ENCODE measurements at places on chromosomes 3 and 15.

- no peak for DNase-seq
These were observed 72.0 kb upstream of the IQSEC1 start for GRCh38 chr3:13145131-13145825.

DNA sequence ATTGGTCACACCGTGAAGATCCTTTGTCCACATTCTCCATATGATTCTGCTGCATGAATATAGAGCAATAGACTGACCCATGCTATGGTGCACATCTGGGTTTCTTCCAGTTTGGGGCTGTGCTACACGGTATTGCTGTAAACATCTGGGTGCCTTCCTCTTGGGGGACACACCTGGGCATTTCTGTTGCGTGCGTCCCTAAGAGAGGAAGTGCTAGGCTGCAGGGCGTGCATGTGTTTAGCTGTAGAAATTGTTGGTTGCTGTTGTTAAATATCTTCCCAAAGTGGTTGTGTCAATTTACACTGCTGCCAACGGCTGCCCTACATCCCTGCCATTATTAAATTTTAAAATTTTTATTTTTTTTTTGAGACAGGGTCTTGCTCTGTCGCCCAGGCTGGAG, 52.4 kb downstream of the NUP210 start:
- no peak for DNase-seq

DNA sequence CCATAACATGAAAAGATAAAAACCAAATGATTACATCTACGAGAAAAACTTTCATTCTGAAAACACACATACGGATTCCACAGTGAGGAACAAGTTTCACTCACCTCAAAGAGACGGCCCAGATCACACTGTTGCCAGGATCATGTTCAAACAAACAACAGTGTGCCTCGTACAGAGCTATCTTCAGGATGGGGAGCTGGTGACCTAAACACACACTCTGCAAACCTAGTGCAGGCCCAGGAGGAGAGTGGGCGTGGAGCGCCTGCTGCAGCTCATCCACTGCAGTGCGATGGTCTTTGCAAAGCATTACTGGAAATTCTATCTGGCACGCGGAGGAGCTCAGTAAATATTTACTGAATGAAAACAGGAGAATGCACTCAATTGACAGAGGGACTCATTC, 38.5 kb downstream of the TAMM41 start:
- no peak for DNase-seq

GRCh38 chr15:95897651-95898050, 432.8 kb upstream of the NR2F2 start:
- DNase-seq, result no peak

DNA sequence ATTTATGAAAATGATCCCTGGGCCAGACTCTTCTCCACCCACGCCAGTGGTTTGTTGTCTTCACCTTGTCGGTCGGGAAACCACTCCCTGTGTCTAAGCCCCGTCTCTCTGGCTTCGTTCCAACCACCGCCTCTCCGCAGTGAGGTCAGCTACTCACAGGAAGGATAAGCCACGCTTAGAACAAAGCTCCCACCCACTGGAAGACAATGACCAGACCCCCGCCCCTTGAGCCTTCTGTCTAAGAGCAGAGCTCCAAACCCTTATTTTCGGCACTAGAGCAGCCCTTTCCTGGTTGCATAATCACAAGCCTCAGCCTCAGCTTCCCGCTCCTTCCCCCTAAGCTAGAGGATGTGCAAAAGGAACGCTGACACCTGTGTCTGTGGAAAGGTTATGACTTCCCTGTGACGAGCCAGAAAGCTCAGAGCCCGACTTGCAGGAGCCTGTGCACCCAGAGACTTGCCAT, 114.9 kb upstream of the MEF2A start:
- DNase-seq, result peak; percentile 63

DNA sequence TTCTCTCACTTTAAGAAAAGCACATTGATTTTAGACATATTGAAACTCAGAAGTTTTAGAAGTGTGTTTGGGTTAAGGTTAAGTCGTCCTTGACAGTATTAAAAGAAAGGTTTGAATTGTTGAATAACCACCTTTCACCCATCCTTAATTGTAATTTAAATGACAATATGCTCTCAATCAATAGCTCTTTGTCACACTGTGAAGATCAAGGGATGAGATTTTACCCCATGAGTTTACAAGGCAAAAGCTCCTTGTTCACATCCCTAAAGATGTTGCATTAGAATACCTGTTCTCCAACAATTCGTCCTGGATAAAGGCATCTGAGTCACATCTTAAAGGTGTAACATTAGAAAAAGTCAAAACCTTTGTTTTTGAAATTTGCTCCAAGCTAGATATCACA, 220.4 kb upstream of the MDFIC2 start:
- DNase-seq, result no peak

- peak; percentile 36 for DNase-seq
These were observed 61.7 kb downstream of the TAMM41 start for GRCh38 chr3:11784971-11785377.

GRCh38 chr3:122063908-122064307, 8.7 kb downstream of the CD86 start:
- DNase-seq, result no peak

DNA sequence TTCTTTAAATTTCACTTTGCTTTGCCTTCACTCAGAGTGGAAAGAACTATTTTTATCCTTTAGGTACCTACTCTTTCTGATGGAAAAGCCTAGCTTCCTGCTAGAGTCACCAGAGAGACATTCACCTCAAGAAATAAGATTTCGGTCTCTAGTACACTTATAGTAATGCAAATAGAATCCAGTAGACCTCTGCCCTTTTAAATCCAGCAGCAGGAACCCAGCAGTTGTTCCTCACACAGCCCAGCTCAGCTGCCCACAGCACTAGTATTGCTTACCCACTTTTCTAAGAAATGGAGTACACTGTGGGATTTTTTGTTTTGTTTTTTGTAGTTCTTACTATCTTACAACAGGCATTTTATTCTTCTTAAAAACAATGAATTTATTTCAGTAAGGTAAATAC, 497.0 kb upstream of the CCDC54 start:
- no peak for DNase-seq

- no peak for DNase-seq
These were observed 23.8 kb upstream of the ZNF148 start for GRCh38 chr3:125398952-125399351.

DNA sequence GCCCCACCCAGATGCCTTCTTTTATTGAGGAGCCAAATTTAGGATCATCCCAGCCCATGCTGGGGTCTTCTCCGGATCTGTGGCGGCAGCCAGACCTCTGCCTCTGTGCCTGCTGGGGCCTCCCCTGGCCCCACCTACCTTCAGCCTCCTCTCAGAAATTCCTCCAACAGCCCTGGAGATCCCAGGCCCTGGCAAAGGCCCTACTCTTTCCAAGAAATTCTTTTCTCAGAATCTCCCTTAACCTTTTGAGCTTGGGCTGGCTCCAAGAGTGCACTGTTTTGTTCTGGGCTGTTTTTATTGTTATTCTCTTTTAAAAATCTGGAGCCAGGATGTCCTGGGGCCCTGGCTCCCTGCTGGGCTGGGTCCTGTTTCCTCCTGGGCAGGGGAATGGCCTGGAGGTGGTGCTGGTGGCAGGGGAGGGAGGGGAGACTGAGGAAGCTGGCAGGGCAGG, 57.8 kb downstream of the GRIP2 start:
- DNase-seq, result no peak

DNA sequence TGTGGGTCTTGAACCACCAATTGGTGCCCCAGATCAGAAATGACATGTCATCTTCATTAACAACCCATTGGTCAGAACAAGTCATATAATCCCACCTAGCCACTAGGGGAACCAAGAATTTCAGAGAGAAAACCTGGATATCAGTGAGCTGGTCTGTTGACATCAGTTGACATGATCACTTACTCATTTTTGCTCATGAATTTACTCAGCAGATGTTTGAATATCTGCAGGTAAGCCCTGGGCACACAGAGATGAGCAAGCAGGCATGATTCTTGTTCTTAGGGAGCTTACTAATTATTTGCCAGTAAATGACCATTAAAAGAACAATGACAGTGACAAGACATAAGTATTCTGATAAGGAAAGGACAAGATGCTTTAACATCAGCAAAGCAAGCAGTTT, 64.3 kb upstream of the PLCL2 start:
- DNase-seq, result no peak

GRCh38 chr3:38297537-38297936, 15.4 kb downstream of the SLC22A14 start:
- DNase-seq, result no peak

- no peak for DNase-seq
These were observed 3.4 kb downstream of the PDZRN3 start for GRCh38 chr3:73621388-73621787.

GRCh38 chr3:130991126-130991525, 35.5 kb downstream of the ASTE1 start:
- no peak for DNase-seq

DNA sequence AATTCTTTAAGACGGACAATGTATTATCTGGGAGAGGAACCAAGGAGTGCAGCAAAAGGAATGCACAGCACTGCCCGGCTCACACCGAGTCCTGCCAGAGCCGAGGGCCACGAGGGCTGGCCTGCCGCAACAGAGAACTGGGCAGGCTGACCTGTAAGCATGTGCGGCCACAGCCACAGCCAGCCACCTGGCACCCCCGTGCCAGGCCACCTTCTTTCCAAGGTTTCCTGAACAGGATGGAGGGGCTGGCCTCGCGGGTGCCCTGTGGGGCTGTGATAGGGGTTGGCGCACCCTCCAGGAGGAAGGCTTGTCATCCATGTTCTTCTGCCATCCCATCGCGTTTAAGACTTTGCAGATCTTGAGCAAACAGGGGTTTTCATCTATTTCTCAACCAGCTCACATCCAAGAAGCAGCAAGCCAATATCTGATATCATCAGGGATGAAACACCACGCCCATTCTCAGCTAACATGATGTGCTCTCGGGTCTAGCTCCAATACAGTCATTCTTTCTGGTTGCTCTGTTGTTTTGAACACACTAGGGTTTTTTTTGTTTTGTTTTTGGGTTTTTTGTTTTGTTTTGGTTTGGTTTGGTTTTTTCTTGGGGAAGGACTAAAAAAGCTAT, 10.2 kb downstream of the CA12 start:
- no peak for DNase-seq

DNA sequence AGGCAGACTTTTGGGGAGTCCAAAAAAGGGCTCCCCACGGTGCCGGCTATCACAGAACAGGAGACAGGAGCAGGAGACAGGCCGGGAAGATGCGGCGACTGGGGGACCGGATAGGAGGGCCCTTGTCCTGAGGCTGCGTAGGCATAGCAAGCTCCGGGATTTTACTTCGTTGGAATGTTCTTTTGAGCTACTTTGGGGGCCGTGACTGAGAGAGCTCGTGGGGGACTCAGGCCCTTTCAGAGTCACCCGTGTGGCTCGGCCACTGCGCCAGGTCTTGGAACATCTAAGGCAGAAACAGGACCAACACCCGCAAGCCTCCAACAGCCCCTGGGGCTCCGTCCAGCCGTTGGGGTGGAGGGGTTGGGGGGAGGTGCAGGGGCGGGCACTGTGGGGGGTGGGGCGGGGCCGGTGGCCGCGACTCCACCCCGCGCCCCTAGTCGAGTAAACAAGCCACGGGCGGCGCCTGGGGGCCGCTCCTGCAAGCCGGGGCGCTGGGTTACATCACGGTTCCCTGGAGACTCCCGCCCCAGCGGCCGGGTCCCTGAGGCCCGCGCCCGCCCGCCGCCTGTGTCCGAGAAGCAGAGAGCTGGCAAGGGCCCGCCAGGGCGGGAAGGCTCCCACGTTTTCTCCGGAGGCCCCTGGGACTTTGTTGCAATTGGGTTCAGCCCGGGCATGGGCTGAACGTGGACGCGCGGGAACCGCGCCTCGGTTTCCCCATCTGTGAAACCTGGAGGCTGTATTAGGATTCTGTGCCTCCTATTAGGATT, 23.3 kb upstream of the C15orf39 start:
- DNase-seq, result no peak

DNA sequence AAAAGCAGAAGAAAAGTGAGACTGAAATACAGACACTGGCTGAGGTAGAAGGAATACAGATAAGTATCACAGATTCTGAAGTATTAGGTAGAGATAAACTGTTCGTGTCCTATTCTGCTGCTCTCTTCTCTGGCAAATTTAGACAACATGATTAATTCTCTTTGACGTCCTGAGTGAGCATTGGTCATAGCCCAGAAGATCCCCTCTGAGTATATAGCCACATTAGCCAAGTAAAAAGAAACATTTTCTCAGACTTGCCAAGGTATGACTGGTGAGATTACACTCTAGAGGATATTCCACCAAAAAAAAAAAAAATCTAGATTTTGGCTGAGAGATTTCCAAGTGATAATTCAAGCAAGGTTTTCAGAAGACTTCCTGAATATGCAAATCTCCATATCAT, 111.4 kb upstream of the ALCAM start:
- no peak for DNase-seq

DNA sequence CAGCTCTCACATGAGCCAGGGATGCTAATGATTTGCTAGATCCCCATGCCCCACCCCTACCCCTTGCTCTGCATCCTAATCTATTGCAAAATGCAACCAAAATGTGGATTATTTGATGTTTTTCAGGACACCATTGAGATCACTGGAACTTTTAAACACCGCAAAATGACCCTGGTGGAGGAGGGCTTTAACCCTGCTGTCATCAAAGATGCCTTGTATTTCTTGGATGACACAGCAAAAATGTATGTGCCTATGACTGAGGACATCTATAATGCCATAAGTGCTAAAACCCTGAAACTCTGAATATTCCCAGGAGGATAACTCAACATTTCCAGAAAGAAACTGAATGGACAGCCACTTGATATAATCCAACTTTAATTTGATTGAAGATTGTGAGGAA, 29.7 kb downstream of the HDC start:
- no peak for DNase-seq

GRCh38 chr3:117726776-117727175, 1017.2 kb downstream of the TUSC7 start:
- no peak for DNase-seq

- DNase-seq, result no peak
These were observed 13.1 kb upstream of the ALCAM start for GRCh38 chr3:105353485-105354161.

- no peak for DNase-seq
These were observed 1.3 kb downstream of the FRMD5 start for GRCh38 chr15:44193651-44194322.

- no peak for DNase-seq
These were observed 25.5 kb downstream of the TBC1D2B start for GRCh38 chr15:78052001-78052401.

DNA sequence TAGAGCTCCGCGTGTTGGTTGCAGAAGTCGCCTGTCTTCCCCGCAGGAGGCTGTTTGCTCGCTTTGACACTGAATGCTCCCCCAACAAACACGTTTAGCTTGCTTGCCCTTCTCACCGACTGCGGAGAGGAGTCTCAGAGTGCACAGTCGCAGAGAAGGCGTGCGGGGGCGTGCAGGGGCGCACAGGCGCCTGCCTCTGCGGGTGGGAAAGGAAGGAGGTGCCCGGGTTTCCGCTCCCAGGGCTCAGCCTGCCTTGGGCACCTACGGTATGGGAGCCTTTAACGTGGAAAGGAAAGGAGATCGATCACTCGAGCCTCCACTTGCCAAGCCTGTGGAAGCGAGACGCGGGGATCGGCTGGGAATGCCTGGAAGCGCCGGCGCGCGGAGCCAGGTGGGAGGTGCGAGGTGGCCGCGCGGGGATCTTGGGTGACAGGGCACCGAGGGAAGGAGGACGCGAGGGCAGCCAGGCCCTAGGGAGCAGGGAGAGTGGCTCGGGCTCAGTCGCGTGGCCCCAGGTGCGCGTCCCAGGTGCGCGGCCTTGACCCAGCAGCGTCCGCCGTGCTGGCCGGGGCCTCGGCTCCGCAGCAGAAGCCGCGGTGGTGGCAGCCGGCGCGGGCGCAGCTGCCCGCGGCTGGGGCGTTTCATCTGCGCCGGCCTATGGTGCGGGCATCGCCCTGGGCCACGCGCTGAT, at the start of gene FAN1:
TSS of gene FAN1 (plus strand) at position 419 of the 691 bp plus-strand sequence. CDS start 749 bp downstream, outside the sequence.
- peak; percentile 74 for DNase-seq

- DNase-seq, result no peak
These were observed 49.2 kb downstream of the SLC41A3 start for GRCh38 chr3:126034481-126035361.

Measured in CD4-positive, alpha-beta T cell treated with Interleukin-12 subunit alpha and Interleukin-12 subunit beta, for 1 hour (primary cell).